ENCODE measurements at places on chromosomes 3 and 15.
A peak's percentile ranks its signal among the peaks of the same experiment; 100 is the strongest.

- DNase-seq: no peak
Measured at GRCh38 chr3:84547207-84547606, 411.6 kb upstream of the CADM2 start.

- DNase-seq: no peak
Measured at GRCh38 chr3:29511701-29512100, 230.8 kb downstream of the RBMS3 start.

DNA sequence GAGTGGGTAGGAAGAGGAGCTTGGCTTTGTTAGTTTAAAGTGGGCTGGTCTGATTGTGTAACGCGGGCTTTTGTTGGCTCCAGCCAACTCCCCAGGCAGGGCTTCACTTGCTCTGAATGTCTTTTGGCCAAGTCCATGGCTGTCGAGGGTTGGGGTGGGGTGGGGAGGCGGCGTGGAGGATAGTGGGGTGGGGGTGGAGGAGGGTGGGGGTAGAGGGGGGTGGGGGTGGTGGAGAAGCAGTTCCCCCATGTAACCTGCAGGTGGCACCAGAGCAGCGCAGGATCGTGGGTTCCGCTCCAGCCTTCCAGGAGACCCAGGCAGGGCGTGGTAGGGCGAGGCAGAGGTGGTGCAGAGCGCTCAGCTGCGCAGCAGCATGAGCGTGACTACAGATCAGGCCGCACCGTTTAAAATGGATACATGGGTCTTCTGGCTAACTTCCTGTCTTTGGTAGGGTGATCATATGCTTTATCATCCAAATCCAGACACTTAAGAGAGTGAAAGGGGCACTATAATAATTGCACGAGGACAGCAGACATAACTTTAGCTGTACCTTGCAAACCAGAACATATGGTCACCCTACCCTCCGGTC lies 28.3 kb downstream of the GOLGA6A start:
- peak; percentile 24 for DNase-seq

DNA sequence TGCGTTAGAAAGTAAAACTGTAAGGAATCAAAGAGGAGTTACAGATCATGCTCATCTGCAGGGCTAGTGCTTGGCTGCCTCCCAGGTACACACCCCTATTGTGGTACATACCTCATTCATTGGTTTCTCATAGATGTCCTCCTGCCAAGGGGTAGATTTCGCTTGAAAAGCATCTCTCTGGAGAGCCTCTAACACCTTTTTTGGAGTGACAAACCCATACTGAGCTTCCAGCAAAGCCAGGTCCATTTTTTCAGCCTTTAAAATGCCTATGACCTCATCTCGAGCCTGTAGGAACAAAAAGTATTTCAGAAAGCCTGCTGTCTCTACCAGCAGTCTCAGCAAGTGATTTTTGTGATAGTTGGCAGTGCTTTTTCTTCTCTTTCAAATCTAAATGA lies 112.1 kb downstream of the CMSS1 start:
- DNase-seq: no peak

GRCh38 chr3:67381667-67382272 lies 272.6 kb downstream of the SUCLG2 start:
- no peak for DNase-seq

GRCh38 chr15:67370206-67370954 lies 115.8 kb downstream of the IQCH start:
- DNase-seq: no peak

- DNase-seq: no peak
Measured at GRCh38 chr3:62873451-62873760, 1.8 kb downstream of the CADPS start.

DNA sequence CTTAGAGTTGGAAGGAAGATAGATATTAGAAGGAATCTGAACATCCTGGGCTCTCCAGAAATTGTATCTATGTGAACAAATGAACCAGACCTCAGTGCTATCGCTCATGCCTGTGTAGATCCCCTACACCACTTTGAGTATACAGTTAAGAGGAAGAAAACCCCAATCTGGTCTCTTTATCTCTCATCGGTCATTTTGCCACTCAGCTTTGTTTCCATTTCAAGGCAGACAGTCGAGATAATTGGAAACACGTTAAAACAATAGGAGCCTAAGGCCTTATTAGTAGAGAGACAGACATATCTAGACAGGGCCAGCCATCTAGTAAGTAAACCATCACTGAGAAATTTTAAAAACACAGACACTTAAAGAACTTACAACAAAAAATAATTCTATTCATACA lies 101.6 kb downstream of the MYLK start:
- DNase-seq: no peak

DNA sequence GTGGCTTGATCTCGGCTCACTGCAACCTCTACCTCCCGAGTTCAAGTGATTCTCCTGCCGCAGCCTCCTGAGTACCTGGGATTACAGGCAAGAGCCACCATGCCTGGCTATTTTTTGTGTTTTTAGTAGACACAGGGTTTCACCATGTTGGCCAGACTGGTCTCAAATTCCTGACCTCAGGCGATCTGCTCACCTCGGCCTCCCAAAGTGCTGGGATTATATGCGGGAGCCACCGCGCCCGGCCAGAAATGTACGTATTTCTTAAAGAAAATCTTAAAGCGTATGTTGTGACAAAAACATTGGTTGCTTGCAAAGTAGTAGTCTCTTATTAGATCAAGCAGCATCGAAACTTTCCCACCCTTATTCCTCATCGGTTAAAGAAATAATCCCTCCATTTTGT lies 748.9 kb upstream of the NR2F2 start:
- no peak for DNase-seq

- no peak for DNase-seq
Measured at GRCh38 chr3:183300996-183301562, 48.0 kb downstream of the B3GNT5 start.

DNA sequence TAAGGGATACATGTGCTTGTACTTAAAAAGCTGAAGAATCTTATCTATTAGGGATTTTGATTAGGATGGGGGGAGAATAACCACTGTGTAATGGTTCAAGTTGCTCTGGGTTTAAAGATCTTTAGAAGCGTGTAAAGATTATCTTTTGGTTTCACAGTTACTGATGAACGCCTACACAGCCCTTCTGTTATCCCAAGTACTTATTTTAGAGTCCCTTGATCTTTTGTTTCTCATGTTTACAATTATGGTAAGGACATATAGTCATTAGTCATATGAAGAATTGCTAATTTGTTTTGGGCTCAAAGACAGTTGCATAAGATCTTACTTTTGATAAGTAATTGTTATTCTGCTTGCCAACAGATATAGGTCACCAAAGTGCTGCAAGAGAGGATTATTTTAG lies 160.1 kb downstream of the PLCL2 start:
- DNase-seq: no peak

DNA sequence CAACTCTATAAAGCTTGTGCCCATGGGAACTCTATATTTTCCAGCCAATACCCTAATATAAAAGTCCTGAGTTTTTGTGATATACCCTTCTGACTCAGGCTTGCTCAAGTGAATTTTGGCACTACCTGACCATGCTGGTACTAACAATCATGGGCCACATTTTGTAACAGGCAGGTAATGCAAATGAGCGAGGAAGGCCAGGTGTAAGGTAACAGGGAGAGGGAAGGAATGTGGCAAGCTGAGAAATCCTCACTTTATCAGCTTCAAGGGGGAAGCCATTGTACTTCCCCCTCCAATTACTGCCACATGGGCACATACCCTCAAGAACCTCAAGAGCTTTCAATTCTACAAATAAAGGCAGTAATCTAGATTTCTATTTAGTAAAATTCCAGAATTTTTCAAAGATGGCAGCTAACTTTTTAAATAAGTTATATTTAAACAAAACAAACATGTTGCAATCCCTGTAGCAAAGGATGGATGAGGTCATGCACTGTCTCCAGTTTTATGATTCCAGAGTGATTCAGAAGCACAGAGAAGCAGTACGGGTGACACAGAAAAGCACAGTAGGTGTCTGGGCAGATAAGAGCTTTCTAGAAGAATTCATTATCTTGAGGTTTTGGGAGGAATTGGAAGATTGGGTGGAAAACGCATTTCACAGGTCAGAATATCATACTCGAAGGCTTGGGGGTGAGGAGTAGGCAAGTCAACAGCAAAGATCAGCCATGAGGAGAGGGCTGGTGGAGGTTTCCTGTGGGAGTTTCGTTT lies 87.6 kb downstream of the FOXP1 start:
- peak; percentile 29 for DNase-seq

GRCh38 chr15:60077581-60078359 lies 73.7 kb downstream of the FOXB1 start:
- DNase-seq: no peak

Measured in bone marrow (tissue), 2 donors.